ENCODE measurements at places on chromosomes 11 and 22.

DNA sequence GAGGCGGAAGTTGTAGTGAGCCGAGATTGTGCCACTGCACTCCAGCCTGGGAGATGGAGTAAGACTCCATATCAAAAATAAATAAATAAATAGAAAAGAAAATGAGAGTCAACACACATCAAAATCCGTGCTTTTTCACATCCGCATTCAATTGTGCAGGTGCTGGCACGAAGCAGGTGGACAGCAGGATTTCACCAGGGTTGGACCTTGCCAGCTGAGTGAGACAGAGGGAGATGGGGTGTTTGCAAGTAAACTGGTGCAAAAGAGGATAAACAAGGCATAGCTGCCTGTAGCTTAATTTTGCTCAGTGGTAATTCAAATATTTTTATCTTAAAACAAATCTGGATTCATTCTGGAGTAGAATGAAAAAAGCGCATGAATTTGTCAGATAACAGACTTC, 23.3 kb upstream of the DNAL4 start:
- no peak for DNase-seq

DNA sequence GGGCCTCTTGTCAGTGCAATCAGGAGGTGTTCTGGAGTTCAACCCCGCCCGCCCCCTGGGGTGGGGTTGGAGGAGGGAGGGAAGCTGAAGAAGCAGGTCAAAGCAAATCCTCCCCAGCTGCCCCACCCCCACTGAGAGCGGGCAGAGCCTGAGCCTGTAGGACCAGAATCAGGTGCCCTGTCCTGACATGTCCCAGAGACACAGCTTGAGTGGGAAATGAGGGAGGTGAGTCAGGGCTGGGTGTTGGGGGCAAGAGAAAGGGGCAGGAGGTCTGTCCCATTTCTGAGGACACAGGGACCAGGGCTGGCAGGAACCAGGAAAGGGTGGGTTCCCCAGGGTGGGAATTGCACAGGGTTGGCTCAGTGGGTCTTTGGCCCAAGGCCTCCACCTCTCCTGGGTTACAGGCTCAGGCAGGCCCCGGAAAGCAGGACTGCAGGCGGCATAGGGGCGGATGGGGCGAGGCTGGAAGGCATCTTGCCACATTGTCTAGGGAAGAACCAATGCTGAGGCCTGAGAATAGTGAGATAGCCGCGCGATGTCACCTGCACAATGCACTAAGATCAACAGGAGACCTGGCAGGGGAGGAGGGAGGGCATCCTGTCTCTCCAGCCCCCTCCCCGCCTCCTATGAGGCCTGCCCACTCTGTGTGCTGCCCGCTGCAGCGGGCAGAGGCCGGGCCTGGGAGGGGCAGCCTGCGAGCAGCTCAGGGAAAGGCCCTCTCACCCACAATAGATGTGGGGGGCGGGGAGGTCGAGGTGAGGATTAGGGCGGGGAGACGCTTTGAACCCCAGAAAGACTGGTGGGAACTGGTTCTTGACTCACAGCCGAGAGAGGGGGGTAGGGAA, 32.4 kb downstream of the NECTIN1 start:
- DNase-seq: no peak

DNA sequence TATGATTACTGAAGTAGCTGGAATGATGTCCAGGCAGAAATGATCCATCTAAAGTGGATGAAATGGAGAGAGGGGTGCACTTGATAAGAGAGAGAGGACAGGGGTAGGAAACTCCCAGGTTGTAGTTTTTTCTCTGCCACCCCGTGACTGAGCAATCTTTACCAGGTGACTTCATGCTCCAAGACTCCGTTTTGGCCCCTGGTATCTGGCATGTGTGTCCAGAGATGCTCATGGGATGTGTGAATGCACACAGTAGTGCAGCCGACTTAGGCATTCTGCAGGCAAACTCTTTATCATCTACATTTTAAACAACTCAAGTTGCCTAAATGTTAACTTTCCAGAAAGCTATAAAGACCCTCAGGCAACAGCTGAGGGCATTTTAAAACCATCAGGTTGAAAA, 189.3 kb upstream of the SEZ6L start:
- no peak for DNase-seq

DNA sequence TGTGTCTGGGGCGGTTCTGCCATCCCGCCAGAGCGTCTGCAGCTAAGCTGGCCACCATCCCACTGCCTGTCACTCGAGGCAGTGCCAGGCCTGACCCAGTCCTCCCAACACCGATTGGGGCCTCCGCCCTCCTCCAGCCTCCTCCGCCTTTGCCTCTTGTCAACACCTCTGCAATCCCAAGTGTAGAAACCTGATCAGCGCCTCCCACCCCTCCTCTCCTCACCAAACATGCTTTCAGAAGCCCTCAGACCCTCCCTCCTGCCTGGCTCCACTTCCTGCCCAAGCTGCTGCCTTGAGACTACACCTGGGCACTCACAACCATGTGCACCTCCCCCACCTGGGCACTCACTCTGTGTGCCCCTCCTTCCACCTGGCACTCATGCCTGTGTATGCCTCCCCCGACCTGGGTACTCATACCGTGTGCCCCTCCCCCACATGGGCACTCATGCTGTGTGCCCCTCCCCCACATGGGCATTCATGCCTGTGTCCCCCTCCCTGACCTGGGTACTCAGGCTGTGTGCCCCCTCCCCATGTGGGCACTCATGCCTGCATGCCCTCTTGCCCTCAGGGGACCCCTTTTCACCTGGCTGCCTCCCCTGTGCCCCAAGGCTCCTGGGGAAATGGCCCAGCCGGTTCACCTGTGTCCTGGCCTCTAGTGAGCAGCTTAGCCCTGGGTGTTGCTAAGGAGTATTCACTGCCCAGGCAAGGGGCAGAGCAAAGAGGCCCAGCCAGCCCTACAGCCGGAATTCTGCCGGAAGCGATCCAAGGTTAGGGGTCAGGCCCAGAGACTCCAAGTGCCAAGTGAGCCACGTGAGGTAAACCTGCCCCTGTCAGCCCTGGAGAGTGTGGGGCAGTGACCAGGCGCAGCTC, 5.5 kb upstream of the IFITM10 start:
- no peak for DNase-seq

DNA sequence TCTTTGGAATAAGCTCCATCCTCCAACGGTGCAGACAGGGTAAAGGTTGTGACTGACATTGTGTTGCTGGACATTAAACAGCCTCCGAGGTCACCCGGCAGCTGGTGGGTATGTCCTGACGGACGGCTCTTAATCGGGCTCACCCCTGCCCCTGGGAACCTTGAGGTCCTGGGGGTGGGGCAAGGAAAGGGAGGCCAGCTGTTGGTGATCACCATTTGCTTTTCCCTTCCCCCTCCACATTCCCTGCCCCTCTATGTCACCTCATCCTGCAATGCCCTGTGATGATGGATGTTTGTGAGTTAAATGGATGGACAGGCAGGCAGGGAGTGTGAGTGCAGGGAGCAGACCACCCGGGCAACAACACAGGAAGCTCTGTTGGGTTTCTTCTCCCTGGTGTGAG, 26.3 kb downstream of the APLNR start:
- no peak for DNase-seq

DNA sequence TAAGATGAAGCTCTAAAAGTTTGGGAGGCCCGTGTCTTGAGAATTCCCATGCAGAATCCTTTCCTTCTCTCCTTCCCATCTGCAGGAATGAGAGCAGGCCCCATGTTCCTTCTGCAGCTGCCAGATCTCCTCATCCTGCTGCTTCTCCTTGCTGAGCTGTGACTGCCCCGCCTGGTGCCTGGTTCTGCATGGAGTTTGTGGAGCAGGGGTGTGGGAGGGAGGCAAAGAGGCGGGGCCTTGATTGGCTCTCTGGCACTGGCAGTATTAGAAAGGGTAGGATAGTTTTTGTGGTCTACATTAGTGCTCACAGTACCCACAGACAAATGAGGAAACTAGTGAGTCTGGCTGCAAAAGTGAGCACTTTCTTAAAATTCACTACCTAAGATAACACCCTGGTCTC, 91.1 kb upstream of the CLPB start:
- no peak for DNase-seq

GRCh38 chr11:65870706-65871681, 1.6 kb downstream of the EFEMP2 start:
- DNase-seq: no peak

GRCh38 chr11:66367561-66368312, 3.8 kb downstream of the SLC29A2 start:
- no peak for DNase-seq

GRCh38 chr11:69277074-69277809, 16.7 kb upstream of the MYEOV start:
- DNase-seq: no peak

- DNase-seq: no peak
Measured at GRCh38 chr22:28222052-28222451, 303.0 kb upstream of the PITPNB start.

Measured in stimulated activated CD8-positive, alpha-beta memory T cell treated with anti-CD3 and anti-CD28 coated beads, Interleukin-4, amount 100 ng/mL, for 4 hours (primary cell).